Astrocyte (in vitro differentiated cells and primary cell): ENCODE measurements at places on chromosomes 12 and 14. TPM values are rescaled to one million over a fixed set of nuclear protein-coding genes. Genes with fewer than 3 reads are reported as not detected.

DNA sequence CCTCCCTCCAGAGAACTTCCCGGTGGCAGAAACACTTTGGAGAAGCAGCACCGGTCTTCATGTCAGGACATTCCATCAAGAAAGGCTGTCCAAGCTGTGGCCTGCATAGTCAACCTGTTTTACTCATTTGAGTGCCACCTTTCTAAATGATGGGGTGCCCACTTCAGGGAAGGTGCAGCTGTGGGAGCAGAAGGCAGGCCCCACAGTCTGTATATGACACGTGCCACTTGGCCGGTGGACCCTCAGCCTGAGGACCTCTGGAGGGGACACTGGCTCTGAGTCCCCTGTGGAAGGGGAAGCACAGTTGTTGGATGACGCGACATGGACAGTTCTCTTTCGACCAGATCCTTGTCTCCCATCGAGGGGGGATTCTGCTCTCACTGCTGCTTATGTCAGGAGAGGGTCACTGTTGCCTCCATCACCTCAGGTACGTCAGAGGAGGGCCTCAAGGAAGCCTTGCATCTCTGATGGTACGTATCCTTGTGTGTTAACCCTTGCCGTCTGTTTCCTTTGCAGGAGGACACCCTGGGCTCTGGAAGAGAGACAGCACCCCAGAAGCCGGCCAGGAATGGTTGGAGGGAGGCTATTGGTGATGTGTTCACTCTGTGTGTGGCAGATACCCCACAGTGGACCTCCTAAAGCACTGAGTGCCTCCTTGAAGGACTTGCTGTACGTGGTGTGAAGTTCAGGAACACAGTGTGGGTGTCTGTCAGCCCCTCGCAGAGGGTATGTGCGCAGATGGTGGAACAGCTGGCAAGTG, 132.1 kb upstream of the RTL1 start:
- H3K4me3 ChIP-seq: no peak overlapping the region
- H3K36me3 ChIP-seq: peaks cover 55% of the 10 kb centered on the region
- H3K4me1 ChIP-seq: no peaks in the 10 kb centered on the region

GRCh38 chr12:68479261-68479895, 131.3 kb upstream of the RAP1B start:
- H3K27me3 ChIP-seq: no peaks in the 10 kb centered on the region
- H3K4me1 ChIP-seq: peaks cover 3% of the 10 kb centered on the region
- DNase-seq: peak; percentile 55
- no peaks in the 10 kb centered on the region for H3K36me3 ChIP-seq
- H3K27ac ChIP-seq: peak overlapping the region; percentile 51

GRCh38 chr12:33663000-33663654, 223.5 kb upstream of the SYT10 start:
- no peak overlapping the region for H3K4me3 ChIP-seq
- H3K4me1 ChIP-seq: no peaks in the 10 kb centered on the region
- no peaks in the 10 kb centered on the region for H3K27me3 ChIP-seq
- no peak for DNase-seq
- no peaks in the 10 kb centered on the region for H3K36me3 ChIP-seq

- peaks cover 3% of the 10 kb centered on the region for H3K4me1 ChIP-seq
- DNase-seq: peak; percentile 63
- no peak overlapping the region for H3K27ac ChIP-seq
- no peaks in the 10 kb centered on the region for H3K27me3 ChIP-seq
- no peak overlapping the region for H3K4me3 ChIP-seq
- peaks cover 2% of the 10 kb centered on the region for H3K36me3 ChIP-seq
Observed at GRCh38 chr12:69388371-69388770, 28.8 kb downstream of the YEATS4 start.

GRCh38 chr12:94621662-94622359, 28.5 kb downstream of the TMCC3 start:
- peak; percentile 69 for DNase-seq
- no peak overlapping the region for H3K27ac ChIP-seq
- H3K4me1 ChIP-seq: peaks cover 27% of the 10 kb centered on the region
- no peaks in the 10 kb centered on the region for H3K27me3 ChIP-seq
- no peaks in the 10 kb centered on the region for H3K36me3 ChIP-seq

Gene RASSF3
- total RNA-seq: 16.4 and 18.3 TPM in 2 replicates

Gene CLBA1
- total RNA-seq: 6.3 and 7.2 TPM in 2 replicates

Gene TMEM19
- 22.6 and 25.8 TPM in 2 replicates for total RNA-seq
